ENCODE measurements at places on chromosomes 11 and 22. TPM values are rescaled to one million over a fixed set of nuclear protein-coding genes. Genes with fewer than 3 reads are reported as not detected.

SCGB1D2 gene
- total RNA-seq: not detected

DNA sequence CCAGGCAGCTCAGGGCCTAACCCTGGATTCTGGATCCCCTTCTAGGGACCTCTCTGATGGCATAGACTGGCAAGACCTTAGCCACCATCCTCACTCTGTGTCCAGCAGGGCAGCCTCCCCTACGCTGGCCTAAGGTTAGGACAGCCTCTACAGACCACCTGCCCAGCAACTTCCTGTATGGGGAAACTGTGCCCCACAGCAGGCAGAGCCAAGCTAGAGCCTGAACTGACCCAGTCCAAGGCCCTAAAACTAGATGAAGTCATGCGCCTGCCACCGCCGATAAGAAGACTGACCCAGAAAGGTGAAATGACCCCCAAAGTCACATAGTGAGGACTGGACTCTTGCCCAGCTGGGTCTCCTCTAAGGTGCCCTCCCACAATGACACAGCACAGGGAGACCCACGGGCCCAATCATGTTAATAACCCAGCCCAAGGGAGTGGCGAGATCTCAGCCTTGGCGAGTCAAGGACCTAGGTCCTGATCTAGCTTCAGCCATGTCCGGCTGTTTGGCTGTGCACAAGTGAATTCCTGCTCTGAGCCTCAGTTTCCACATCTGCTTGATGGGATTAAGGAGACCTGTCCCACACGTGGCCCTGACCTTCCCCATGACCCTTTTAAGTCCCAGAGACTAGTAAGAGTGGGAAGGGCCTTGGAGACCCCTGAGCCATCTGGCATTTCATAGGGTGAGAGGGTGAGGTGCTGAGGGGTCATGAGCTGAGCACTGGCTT, 17.6 kb downstream of the STARD10 start:
- no peak for DNase-seq

GRCh38 chr11:10366568-10367331, 61.9 kb downstream of the ADM start:
- DNase-seq: peak; percentile 94

DNA sequence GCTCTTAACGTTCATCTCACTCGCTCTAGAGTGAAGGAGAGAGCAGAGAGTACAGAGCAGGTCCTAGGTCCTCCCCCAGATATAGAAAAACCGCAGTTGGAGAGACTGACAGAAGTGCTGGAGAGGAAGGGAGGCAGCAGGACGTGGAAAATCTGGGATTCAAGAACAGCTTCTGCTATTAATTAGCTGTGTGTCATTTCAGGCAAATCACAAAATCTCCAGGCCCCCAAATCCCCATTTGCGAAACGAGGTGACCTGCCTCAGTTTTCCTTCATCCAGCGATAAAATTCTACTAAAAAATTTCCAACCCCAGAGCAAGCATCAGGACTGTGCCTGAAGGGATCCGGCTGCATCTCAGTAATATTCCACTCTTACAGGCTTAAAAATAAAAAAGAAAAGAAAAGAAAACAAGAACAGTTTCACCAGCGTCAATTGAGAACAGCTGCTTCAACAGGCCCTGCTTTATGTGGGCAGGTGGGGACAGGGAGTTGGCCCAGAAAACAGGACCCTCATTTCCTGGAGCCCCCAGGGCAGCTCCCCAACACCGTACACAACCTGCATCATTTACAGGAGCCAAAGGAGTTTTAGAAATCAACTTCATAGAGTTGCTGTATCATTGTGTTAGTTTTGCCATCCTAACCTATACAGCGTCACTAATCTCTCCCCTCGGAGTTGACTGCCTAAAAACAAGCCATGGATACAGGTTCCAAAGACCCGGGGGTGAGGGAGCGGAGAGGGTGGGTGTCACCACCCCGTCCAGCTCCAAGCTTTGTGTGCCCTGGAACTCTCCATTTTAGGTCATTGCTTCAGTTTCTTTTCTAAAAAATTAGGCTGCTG, 2.3 kb upstream of the MALAT1 start:
- DNase-seq: peak; percentile 39

DNA sequence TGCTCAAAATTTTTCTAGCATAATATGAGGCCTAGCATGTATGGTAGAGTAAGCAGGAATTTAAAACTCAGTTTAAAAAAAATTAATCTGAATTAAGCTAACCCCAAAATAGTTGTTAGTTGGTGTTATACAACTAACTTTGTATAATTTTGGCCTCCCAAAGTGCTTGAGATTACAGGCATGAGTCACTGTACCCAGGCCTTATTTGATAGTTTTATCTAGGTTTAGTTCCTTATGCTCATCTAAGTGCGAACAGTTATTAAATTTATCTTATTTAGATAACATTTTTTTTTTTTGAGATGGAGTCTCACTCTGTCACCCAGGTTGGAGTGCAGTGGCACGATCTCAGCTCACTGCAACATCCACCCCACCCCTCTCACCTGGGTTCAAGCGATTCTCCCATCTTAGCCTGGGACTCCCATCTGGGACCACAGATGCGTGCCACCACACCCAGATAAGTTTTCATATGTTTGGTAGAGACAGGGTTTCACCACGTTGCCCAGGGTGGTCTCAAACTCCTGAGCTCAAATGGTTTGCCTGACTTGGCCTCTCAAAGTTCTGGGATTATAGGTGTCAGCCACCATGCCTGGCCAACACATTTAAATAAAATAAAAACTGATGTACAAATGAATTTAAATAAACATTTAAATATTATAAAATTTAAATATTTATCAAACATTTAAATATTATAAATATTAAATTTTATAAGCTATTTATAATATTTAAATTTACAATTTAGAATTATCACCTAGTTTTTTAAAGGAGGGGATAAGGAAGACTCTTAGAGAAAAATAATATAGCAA, 7.5 kb downstream of the IL18 start:
- DNase-seq: no peak

DNA sequence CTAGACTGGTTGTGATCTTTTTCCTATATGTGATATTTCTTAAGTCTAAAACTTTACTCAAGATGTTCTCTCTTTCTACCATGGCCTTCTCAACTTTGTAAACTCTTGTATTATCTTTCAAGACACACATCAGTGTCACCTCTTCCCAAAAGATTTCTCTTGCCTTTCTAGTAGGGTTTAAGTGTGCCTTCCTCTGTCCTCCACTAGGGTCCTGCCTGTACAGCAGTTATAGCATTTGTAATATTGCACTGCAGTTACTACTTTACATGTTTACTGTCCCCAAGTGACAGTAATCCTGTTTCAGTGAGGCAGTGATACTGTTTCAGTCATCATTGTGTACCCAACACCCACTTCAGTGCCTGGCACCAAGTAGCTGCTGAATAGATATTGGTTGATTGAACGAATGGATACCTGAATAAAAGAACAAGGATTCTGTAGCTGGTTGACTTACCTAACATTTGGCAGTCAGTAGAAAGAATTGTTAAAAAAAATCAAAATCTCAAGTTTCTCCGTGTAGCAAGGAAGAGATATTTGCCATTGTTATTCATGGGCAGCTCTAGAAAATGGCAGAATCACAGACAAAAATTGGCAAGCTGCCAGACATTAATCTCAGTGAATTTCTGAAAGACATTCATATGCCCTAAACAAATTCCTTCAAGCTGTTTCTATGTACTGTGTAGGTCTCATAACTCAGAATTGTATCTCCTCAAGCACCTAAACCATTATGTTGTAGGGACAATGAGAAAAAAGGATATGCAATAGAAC, 79.4 kb downstream of the RBMXL2 start:
- no peak for DNase-seq

DNA sequence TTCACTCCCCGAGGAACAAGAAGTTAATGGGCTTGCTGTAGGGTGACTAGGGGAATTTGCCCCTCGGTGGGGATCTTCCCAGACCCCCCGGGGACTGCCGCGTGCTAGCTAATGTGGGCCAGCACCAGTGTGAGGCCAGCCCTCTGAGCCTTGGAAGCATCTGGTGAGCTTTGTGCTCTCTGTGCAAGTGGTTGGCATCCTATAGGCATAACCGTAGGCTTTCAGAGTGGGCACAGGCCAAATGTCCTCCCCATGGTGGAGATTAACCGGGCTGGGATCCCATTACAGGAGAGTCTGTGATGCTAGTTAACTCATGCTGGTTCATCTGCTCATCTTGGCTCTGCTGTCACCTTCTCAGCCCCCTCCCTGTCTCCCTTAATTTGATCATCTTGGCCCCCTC, 125.7 kb downstream of the TRIM29 start:
- DNase-seq: no peak

ANAPC15 gene
- 24.6 TPM for total RNA-seq

DNA sequence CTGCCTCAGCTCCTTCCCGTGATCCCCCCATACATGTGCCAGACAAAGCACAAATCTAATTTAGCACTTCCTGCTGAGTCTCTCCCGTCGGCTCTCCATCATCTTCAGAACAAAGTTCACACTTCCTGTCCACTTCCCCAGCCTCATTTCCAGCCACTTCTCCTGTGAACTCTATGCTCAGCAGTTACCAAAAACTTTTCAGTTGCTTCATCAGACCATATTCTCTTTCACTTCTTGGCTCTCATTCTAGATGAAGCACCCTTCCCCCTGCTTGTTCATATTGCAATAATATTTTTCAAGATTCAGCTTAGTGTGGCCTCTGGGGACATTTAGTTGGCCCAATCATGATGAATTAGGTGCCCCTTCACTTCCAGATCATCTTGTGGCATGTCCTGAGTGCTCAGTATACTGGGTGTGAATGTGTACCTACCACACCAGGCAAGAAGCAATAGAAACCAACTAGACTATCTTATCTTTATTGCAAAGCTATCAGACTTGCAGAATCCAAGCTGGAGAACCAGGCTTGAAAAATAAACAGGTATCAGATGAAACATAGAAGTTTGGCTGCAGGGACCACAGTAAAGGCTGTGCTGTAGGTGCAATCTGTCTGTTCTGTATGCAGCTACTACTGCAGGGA, 115.8 kb downstream of the NXPE2 start:
- DNase-seq: no peak
